GM04503 (cell line): ENCODE measurements at places on chromosomes 5 and 9.

DNA sequence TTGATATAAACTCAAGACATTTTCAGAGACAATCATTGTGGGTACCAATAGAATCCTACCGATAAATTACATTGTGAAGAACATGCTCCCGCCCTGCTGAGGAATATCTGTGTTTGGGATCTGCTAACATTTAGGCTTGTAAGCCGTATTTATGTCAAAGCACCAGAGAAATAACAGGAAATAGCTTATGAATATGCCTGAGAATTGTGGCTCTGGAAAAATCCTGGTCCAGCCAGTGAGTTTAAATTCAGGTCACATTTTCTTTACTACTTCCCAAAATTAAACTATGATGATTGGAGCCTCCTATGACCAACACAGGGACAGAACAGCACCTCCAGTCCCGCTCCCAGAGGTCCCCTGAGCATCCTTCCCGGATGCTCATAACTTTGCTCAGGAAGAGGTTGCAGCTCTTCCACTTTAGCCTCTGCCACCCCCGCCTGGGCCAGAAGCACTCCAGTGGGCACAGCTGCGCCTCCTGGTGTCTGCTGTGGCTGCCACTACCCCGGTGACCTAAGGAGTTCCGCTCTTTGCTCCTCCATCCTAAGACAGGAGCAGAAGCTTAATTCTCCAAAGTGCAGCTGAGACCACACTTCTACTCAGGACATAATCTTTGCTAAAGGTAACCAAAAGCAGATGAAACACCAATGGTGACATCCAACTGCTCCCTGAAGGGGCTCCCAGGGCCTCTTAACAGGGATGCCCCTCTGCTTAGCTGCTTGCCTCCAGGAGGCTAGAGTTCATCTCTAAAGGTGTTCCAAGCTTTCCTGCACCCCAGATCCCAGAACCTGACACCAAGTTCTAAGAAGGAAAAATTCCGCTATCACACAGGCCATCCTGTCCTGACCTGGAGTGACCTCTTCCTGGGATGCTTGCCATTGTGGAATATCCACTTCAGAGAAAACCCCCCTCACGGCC lies 58.8 kb downstream of the SLC1A1 start:
- DNase-seq = no peak

DNA sequence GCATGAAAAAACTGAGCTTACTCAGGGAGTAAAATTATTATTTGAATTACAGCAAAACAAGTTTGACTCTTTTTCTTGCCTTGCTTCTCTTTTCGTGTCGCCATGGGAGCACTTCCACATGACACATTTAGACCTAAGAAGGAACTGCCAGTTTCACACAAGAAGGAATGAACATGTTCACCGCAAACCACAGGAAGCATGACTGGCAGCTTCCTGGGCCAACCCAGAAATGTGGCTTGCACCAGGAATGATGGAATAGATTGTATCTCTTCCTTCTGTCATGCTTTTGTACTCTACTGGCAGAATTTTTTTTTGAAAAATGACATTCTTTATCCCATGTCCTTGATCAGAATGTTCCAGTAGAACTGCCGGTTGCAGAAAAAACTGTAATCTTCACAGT lies 32.9 kb upstream of the MAN2A1 start:
- peak; percentile 95 for DNase-seq

- no peak for DNase-seq
These were observed 4.1 kb upstream of the CLK4 start for GRCh38 chr5:178630951-178631350.

DNA sequence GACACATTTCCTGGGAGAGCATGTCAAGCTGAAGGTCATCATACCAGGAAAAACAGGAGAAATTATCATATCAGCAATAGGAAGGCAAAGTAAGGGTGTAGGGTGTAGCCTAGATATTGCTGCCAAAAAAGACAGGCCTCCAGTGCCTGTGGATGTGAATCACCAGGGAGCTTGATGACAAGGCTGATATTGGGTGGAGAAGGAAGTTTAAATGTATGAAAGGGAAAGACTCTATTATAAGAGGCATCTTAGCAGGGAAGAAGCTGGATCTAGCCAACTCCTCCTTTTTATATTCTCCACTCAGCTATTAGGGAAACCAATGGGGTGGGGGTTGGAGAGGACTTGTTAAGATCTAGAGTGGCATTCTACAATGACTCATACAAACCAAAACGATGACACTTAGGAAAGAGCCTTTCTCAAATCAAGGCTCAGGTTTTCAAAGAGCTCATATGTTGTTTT lies 13.4 kb upstream of the TXNDC8 start:
- DNase-seq = peak; percentile 45

DNA sequence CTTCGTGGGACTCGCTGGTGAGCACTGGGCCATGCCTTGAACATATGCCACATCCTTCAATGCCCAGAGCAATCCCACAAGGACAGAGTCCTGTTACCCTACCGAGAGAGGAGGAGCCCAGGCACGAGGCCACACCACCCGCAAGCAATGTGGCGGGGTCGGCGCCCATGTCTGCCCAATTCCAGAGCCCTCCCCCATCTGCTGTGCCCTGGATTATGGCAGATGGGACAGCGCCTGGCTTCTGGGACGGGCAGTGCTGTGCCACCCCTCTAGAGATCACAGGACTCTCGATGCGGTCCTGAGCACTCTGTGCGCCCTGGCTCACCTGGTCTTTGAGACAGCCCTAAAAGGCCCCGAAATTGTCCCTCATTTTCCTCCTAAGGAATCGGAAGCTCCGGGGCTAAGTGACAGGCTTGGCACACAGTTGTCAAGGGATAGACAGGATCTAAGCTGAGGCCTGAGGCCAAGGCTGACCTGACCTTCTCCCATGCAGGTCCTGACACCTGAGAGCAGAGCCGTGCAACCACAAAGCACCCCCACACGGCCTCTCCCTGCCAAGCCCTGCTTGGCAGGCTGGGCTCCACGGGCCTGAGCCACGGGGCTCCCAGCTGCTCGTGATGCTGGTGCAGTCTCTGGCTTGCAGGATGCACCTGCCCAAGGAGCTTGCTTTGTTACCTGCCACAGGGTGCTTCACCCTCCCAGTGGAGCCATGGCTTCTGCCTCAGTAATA lies 48.8 kb downstream of the PRRT1B start:
- DNase-seq = no peak

DNA sequence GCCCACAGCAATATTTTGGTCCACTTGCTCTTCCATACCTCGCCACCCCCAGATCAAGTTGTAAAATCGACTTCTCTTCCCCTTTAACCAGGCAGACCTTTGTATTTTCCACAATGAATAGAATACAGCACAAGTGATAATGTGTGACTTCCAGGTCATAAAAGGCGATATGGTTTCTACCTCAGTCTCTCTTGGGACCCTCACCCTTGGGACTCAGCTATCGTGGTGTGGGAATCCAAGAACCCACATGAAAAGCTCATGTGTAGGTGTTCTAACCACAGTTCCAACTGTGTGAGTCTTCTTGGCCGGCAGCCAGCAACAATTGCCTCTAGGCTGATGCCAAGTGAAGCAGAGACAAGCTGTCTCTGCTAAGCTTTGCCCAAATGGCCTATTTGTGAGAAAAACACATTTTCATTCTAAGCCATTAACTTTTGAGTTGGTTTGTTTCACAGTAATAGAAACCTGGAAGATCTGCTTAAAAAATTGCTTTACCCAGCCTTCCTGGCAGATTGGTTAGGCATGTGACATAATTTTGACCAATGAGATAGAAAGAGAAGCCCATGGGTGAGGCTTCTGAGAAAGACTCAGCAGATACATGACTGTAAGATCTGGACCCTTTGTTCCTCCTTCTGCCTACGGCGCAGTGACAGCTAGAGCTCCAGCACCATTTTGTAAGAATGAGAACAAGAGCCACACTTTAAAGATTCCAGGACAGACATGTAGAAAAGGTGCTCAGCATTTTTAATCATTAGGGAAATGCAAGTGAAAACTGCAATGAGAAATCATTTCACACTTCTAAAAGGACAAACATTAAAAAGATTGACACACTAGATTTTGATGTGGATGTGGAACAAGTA lies 18.3 kb upstream of the MLLT3 start:
- no peak for DNase-seq

DNA sequence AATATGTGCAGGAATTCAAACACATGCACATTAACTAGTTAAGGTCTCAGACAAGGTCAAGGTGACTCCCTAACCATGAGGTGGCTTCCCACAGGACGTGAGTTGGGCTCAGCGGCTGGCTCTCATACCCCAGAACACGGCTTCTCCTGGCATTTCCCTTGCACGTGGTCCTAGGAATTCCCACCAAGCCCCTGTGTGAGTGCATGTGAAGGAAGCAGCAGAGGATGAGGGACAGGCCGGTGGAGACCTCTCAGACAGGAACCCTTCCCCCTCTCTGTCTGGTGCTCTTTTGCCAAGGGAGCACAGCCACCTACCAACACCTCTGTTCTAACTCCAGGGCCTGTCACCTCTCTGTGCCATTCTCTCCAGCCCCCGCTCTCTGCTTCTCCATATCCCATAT lies 271.0 kb downstream of the FSTL4 start:
- no peak for DNase-seq

DNA sequence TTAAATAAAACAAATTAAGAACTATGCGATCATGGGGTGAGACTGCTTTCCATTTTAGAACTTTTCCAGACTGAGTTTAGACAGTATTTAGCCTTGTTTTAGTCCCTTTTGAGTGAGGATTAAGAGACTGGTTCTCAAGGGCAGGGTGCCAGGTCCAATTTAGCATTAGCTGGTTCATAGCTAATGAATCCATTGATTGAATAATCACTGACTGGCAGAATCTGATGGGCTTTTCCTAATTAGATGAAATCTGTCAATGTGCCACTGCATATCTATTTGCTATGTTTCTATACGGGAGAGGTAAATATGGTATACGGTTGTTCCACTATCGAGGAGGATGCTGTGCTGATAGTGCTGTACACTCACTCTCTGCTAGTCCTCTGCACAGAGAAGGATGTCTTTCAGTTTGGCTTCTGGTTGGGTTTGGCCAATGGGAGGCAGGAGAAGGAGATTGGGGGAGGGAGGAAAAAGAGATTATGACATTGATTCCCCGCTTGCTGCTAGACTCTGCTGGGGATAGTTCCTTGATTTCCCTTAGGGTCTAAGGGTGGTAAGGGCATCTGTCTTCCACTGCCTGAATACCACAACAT lies 496.6 kb downstream of the CTNND2 start:
- no peak for DNase-seq

DNA sequence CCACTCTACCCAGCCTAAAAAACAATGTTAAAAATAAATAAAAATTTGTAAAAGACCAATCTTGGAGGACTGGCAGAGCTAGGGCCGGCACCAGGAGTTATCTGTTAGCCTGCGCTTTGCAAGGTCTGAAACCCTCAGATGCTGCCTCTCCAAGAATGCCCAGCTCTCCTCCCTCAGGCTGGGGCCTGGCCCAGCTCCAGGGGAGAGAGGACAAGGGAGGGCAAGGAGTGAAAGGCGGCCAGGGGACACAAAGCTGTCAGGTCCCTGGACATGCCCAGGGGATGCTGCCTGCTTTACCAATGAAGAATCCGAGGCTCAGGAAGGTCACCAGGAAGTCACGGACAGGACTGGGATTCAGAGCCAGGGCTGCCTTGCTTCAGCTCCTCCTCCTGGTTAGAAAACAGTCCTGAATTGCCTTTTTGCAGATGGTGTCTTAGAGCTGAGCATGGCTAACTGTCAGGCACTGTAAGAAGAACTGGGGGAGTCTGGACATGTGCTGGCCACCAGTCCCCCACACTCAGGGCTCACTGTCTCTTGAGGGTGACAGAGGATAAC lies 5.5 kb upstream of the N4BP3 start:
- DNase-seq = no peak

- no peak for DNase-seq
These were observed 100.3 kb downstream of the AOPEP start for GRCh38 chr9:94826644-94827410.

DNA sequence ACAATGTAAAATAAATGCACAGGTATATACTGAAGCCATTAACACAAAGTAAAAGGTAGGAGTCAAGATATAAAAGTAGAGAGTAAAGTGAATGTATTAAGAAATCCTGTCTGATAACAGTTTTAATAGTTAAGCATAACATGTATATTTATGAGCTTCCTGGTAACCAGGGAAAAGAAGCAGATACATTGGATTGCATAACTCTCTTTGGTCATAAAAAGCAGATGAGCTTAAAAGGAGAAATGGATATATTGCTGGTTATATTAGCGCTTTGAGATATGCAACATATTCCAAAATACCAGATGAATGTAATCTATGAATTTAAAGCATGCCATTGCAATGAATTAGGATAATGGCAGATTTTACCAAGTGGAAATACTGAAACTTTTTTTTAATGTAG lies 6.2 kb upstream of the TNFSF8 start:
- DNase-seq = peak; percentile 19

- DNase-seq = no peak
These were observed 15.7 kb downstream of the PTPN3 start for GRCh38 chr9:109482391-109482916.

DNA sequence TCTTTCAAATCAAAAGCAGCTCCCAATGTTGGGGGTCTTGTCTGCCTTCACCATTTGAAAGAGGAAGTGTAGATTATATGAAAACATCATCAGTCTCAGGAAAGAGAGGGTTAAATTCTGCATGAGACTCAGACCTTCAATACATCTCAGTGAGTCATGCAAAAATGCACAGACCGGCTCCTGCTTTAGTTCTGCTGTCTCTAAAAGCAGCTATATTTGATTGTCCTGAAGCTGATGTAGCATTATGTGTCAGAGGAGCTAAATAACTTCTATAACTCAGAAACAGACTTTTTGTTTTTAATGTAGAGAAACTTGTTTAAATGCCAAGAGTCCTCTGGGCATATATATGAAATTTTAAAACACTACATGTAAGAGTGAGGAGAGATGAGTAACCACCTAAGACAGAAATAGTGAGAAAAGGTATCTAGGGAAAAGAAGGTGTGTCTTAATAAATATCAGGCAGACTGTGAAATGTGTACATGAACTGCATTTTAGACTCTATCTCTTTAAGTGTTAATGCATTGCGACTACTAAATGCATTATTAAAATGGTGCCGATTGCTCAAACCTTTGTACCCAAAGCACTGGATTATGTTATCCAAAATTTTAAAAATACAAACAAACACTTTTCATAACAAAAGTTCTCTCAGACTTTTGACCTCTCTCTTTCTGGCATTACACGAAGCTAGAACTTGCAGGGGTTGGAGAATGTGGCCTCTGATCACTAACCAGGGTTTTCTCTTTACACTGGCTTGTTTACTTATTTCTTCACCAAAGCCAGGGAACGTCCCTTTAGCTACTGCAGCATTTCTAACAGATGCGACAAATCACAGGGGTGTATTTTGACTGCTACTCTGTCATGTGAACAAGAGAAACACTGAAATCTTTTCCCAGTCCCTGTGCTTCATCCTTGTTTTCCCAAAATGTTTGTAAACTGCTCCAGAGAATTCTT lies 302.3 kb downstream of the ARL15 start:
- no peak for DNase-seq

- peak; percentile 4 for DNase-seq
These were observed 862.2 kb downstream of the DTWD2 start for GRCh38 chr5:118126159-118126558.

GRCh38 chr5:65672796-65673195 lies 48.0 kb downstream of the SHLD3 start:
- DNase-seq = peak; percentile 23

DNA sequence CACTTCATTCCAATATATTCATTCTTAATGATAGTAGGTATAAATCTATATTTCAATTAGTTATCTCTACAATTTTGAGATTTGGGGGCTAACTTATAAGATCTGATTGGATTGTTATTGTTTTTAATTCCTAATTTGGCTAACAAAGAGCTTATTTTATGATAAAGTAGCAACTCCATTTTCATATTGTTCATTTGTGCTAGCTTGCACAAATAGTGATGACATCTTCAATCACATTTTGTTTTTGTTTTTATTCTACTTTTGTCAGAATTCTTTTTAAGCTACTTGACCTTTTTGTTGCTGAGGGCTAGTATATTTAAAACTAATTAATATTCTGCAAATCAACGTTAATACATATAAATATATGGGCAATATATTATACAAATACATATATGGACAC lies 22.8 kb downstream of the MARCHF3 start:
- no peak for DNase-seq
